ENCODE measurements at places on chromosomes 6 and 20.

DNA sequence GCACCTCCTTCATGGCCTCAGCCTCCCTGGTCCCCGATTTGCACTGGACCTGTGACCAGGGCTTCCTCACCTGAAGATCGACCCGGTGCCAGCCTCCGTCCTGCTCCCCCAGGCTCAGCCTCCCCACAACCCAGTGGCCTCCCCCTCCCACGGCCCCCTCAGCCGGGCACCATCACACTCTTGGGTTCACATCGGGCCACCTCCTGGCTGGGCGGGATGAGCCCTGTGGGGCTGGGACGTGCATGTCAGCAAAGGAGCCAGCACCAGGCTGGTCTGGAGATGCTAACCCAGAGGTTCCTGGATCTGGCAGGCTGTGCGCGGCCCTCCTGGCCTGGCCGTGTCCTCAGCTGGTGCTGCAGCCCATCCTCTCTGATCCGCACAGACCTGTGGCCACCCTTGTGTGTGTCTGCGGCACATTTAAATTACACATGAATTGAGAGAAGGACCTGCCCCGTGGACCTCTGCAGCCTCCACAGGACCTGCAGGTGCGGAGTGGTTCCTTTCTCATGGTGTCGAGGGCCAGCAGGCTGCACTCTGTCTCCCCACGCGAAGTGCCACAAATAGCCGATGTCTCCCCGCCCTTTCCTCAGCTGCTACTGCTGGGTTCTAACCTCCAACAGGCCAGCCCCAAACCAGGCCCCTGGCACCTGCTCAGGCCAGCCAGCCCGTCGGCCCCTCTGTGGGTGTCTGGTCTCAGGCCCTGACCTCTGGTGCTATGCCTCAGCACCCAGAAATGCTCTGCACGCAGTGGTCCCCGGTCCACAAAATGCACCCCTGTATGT is 237.5 kb downstream of the ERMARD start:
- no peak for ATAC-seq

GRCh38 chr20:36467076-36467999 is 74.0 kb upstream of the MYL9 start:
- no peak for ATAC-seq

DNA sequence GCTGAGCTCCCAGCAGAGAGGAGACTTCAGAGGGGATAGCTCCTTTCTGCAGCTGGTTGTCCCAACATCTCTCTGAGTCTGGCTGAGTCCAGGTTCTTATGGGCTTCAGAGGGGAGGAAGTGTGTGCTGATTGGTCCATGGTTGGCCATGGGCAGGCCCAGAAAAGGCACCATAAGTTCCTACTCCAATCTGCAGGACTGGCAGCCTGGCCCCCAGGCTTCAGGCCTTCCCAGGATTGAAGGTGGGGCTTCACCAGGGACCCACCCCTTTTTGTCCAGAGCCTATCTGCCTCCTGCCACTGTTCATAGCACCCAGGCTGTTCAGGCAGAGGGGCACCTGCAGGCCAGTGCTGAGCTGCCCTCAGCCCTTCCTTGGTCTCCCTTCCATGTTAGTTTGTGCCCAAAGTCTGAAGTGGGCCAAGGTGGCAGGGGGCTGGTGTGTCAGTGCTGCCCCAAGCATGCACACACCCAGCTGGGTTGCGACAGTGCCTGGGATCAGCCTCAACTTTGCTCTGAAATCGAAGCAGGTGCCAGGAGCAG is 21.6 kb upstream of the TOP1 start:
- no peak for ATAC-seq

GRCh38 chr6:11815231-11815630 is 36.6 kb upstream of the ADTRP start:
- ATAC-seq = no peak

GRCh38 chr6:170231293-170232185 is 59.3 kb downstream of the DLL1 start:
- ATAC-seq = no peak

DNA sequence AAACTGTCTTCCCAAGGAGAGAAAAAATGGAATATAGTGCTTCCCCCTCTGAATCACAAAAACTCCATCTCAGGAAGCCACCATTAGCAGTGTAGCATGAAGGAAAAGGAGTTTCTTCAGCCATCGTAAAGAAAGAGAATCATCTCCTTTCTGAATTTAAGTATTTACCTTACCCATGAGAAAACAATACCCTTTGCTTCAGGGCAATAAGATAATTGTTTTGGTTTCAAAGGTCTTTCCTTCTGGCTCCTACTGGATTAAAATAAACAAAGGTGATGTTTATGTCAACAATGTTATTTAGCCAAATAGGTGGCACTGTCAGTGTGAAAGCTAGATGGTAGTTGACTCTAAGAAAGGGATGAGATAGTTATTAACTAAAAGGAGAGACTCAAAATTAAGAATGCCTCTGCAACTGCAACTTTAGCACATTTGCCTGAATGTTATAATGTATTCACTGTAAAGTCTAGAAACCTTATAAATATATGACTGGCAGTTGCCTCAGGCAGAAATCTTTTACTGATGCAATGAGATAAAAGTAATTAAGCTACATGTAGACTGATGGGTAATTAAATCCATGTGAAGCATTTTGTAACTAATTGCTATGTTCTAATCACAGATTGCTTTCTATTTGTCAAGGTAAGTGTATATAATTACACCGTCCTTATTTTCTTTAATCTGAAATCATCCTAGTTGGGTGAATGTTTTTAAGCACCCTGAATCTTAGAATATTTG is 399.0 kb downstream of the CDKAL1 start:
- no peak for ATAC-seq

- ATAC-seq = peak; percentile 74
These were observed 14.7 kb upstream of the CCDC167 start for GRCh38 chr6:37514321-37514771.

GRCh38 chr6:39056681-39057080 is 8.1 kb downstream of the GLP1R start:
- no peak for ATAC-seq

GRCh38 chr20:15555913-15556312 is 1017.3 kb downstream of the KIF16B start:
- ATAC-seq = no peak

GRCh38 chr6:127415096-127415495 is 44.1 kb downstream of the KIAA0408 start:
- ATAC-seq = no peak

DNA sequence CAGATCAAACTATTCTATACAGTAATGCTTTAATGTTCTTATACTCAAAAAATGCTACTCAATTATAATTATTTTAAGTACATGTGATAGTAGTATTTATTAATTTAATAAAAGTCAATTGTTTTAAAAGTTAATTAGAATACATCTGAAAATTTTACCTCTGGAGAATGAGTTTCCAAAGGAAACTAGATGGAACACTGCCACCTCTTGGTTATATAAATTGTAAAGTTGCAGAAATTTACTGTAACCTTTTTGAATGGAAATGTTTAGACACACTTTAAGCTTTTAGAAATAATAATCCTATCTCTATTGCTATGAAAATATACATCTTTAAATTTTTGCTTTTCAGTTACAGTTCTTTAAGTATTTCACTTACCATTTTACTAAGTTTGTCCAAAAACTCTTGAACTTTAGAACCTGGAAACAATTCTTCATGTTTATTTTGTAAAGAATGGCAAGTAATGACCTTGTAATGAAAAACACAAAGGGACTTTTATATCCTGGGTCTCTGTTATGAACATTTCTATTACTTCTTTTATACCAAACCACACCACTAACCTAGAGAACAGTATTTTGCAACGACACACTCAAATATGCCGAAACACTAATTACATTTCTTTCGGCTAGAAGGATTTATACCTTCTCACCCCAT is 10.9 kb upstream of the BMP5 start:
- ATAC-seq = no peak

GRCh38 chr6:159059141-159059540 is 14.3 kb upstream of the TAGAP start:
- peak; percentile 67 for ATAC-seq

GRCh38 chr20:46979603-46980241 is 85.1 kb downstream of the EYA2 start:
- peak; percentile 89 for ATAC-seq

GRCh38 chr20:5482791-5483190 is 166.0 kb upstream of the PROKR2 start:
- ATAC-seq = no peak

DNA sequence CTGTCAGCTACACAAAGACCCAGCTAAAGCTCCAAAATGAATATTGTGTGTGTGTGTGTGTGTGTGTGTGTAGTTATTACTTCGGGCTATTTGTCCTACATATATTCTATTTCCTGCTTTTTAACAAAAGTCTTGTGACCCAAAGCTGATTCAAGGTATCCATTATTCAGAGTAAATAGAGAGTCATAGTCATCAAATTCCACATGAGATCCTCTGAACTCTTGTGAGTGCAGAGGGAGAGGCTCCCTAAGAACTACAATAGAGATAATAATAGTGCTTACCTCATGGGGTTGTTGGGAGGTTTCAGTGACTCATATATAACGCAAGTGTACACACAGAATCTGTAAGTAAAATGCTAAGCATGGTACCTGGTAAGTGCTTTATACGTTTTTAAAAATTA is 95.6 kb upstream of the SHLD1 start:
- ATAC-seq = peak; percentile 68

- ATAC-seq = no peak
These were observed 152.6 kb downstream of the DNAH8 start for GRCh38 chr6:38867726-38868125.

- peak; percentile 83 for ATAC-seq
These were observed 13.9 kb upstream of the NAA20 start for GRCh38 chr20:20003031-20003954.

DNA sequence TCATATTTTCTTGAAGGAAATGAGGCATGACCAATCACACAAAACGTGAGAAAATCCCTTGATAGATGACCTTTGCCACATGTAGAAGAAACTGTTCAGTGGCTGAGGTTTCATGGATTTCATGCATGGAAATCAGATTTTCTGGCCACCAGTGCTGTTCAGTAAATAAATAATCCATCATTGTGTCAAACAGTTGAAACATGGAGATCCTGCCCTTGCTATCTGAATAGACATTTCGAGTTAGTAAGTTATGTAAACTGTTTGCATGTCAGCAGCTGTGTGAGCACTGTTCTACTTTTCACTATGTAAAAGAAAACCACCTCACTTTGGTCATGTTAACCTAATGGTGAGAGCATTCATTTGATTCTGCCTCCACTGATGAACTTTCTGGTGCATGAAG is 793.9 kb upstream of the EPHA7 start:
- no peak for ATAC-seq
